Cerebellar cortex (tissue), 1 donor: ENCODE measurements at places on chromosomes 13 and 19.

DNA sequence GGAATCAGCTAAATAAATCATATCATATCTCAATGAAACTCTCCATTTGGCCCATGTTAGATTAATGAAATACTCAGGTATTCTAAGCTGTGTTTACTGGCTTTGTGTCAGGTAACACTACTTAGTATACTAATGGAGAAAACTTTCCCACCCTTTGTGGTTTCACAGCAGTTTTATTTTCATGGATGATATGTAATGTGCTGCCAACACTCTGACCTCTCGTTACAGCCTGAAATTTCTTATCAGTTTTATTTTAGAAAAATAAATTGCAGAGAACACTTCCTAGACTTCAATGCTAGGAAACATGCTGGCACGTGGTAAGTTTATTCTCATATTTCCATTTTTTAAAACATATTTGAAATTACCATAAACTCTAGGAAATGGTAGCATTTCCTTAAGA, 758.9 kb downstream of the LIG4 start:
- no peak for DNase-seq

- DNase-seq, result no peak
Observed at GRCh38 chr13:34522808-34523207, 419.3 kb upstream of the NBEA start.

DNA sequence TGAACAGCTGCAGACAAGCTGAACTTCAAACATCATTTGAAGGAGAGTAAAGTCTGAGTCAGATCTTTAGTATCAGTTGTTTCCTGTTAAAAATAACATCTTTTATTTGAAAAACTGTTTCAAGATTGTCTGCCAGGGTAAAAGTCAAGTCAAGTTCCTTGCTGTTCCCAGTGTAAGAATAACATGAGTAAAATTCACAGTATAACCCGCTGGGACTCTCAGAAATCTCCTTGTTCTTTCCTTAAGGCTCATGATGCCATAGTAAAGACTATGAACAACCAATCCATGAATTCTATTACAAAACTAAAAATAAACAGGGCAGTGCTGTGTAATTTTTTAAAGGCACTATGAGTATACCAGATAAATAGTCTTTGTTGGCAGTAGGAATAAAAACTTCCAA, 112.9 kb downstream of the IRS2 start:
- no peak for DNase-seq

DNA sequence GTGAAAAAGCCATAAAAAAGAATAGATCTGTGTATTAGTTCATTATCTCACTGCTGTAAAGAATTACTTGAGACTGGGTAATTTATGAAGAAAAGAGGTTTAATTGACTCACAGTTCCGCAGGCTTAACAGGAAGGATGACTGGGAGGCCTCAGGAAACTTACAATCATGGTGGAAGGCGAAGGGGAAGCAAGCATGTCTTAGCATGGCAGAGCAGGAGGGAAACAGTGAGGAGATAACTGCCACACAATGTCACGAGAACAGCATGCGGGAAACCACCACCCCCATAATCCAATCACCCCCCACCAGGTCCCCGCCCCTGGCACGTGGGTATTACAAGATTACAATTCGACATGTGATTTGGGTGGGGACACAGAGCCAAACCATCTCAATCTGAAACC, 39.1 kb upstream of the EEF1AKMT1 start:
- DNase-seq, result no peak

DNA sequence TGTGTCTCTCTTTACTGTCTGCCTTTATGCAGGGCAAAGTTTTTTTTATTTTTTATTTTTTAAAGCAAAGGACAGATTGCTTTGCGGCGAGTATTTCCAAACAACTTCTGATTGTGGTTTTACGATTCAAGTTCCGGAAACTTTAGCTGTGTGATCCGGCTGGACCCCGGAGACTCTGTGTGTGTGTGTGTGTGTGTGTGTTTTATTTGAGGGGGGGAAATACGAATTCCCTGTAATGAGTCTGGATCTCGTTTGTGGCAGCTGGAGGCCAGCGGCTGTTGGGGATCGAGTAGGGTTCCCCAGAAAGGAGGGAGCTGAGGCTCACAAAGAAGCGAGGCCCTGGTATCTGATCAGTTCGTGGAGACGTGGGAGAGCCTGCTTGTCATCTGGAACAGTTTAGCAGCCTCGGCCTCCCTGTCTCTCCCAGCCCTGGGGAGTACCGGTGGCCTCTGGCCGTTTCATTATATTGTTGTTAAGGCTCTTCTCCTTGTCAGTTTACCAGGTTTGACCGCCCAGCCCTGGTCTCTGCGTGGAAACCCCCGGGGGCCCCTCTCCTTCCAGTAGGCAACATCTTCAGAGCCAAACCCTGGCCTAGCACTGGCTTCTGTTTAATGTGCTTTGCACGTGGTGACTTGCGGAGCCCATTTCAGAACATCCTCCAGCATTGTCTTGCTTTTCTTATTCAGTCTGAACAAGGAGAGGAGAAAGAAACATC, 1.3 kb downstream of the FARP1 start:
- no peak for DNase-seq

DNA sequence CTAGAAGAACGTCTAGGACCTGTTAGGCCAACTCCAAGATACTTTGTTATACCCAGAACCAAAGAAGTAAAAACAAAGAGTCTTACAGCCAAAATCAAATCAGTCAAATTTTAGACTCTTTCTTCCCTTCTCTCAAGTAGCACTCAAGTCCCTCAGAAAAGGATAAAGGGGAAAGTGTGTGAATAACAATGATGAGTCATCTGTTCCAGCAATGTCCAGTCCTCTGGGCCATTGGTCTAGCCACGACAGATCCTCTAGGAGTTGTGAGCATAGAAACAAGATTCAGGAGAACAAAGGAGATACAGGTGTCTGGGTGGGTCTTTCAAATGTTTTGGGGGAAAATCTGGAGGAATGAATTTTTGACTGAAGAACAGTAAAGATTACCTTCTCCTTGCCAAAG, 36.3 kb downstream of the STOML3 start:
- DNase-seq, result no peak

- no peak for DNase-seq
Observed at GRCh38 chr19:11692127-11692790, 46.5 kb downstream of the ZNF823 start.
